Activated T-cell treated with anti-CD3 and anti-CD28 coated beads, Interleukin-2, amount 50 U/mL, for 1 hour (primary cell): ENCODE measurements at places on chromosomes 7 and 10.

GRCh38 chr7:102991540-102992214 lies 78.9 kb downstream of the LRRC17 start:
- DNase-seq, result no peak

DNA sequence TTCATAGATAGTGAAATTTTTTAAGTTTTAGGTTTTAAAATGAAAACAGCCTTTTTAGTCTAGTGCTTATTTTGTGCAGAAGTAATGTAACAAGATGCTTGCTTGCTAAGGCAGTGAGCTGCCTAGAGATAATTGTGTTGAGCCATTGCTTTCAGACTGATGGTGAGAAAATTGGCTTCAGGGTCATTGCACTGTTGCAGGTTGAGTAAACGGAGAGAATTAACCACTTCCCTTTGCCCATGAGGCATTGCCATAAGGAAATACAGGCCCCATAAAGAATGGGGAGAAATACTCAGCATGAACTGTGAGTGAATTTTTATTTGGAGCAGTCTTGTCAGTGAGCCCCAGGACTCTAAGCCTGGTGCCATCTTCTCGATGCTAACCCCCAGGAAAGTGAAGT lies 140.5 kb downstream of the LRRC4 start:
- no peak for DNase-seq

DNA sequence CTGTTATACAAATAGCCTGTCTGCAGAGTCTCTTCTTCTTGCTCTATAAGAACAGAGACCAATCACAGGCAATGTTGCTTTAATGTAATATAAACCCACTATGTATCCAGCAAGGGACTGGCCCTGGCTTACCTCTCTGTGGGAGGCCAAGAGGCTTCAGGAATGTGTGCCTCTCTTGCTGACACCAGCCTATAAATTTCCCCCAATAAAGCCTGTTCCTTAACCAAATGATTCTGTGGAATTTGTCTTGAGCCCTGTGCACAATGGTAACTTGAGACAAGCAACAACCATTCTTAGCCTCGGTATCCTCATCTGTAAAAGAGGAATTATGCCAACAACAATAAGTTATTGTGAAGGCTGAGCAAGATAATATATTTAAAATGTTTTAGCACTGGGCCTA lies 563.7 kb downstream of the GRM8 start:
- DNase-seq, result no peak

DNA sequence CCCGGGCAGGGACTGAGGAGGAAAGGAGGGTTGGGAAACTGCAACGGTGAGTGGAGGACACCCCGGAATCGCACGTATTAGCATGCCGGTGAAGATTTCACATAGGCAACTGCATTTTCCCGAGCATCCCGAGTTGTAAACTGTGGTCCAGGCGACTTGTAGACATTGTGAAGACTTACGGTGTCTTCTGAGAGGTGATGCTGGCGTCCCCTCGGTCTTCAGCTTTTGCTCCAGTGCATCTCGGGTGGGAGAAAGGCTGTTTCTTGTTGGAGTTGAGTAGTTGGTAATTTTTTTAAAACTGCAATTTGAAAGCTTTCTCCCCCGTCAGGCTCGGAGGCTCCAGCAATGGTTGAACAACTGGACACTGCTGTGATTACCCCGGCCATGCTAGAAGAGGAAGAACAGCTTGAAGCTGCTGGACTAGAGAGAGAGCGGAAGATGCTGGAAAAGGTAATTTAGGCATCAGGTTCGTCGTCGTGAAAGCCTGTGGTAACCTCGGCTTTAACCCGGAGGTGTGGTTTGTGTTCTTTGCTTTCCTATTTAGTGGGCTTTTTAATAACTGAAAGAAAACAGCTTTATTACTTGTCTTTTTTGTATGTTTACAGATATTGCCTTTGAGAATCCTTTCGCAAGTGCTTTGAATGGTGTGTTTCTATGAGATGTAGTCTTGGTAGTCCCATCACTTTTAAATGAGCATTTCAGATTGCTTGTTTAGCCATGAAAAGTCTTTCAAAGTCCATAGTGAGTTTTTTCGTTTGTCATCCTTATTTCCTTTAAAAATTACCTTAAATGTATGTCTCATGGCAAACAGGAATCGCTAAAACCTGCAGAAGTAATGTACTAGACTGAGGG lies 687 bp downstream of the HELLS start:
- peak; percentile 20 for DNase-seq

GRCh38 chr7:149725426-149725821 lies 48.0 kb downstream of the ZNF467 start:
- DNase-seq, result no peak

- no peak for DNase-seq
Observed at GRCh38 chr10:98224996-98225395, 43.0 kb downstream of the LOXL4 start.

GRCh38 chr10:44017483-44018145 lies 367.3 kb downstream of the CXCL12 start:
- DNase-seq, result no peak

DNA sequence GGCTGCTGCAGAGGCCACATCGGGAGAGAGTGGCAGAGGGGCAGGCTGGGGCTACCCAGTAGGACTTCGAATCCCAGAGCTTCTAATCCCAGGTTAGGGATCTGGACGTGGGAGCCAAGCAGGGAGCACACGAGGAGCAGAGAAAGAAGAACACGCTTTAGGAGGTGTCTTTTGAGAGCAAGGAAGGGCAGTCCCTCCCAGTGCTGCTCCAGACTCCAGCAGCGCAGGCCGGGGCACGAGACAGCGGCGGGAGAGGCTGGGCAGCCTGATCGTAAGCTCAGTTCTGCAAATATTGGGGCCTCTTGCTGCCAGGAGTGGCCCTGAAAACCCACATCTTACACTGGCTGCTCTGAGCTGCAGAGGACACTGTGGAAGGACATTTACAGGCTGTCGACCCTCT lies 75.9 kb downstream of the HIPK2 start:
- no peak for DNase-seq

- no peak for DNase-seq
Observed at GRCh38 chr7:69698109-69698825, 100.0 kb downstream of the AUTS2 start.
